Aorta (tissue), 5 donors: ENCODE measurements at places on chromosomes 1 and 21. TPM values are rescaled to one million over a fixed set of nuclear protein-coding genes. Genes with fewer than 3 reads are reported as not detected.

- no peak overlapping the region for H3K27ac ChIP-seq
- no peak overlapping the region for H3K4me3 ChIP-seq
- no peaks in the 10 kb centered on the region for H3K27me3 ChIP-seq
- DNase-seq, result no peak
- no peaks in the 10 kb centered on the region for H3K36me3 ChIP-seq
- no peaks in the 10 kb centered on the region for H3K4me1 ChIP-seq
Measured at GRCh38 chr1:158101455-158101854, 79.2 kb upstream of the CD1D start.

GRCh38 chr1:160104486-160104885 is 6.1 kb upstream of the IGSF8 start:
- H3K4me3 ChIP-seq, result no peak overlapping the region
- H3K27ac ChIP-seq, result no peak overlapping the region
- no peaks in the 10 kb centered on the region for H3K27me3 ChIP-seq
- DNase-seq, result no peak
- no peaks in the 10 kb centered on the region for H3K36me3 ChIP-seq
- no peaks in the 10 kb centered on the region for H3K4me1 ChIP-seq

- H3K4me1 ChIP-seq, result no peaks in the 10 kb centered on the region
- no peak overlapping the region for H3K27ac ChIP-seq
- no peak for DNase-seq
- no peaks in the 10 kb centered on the region for H3K36me3 ChIP-seq
- no peak overlapping the region for H3K4me3 ChIP-seq
- no peaks in the 10 kb centered on the region for H3K27me3 ChIP-seq
Measured at GRCh38 chr1:13450204-13450603, 40.0 kb downstream of the PRAMEF20 start.

Gene AKR7A2
- 34.7 TPM for total RNA-seq
